Spinal cord (tissue), 10 donors: ENCODE measurements at places on chromosomes 4 and X. TPM values are rescaled to one million over a fixed set of nuclear protein-coding genes. Genes with fewer than 3 reads are reported as not detected.

- no peak for DNase-seq
Measured at GRCh38 chr4:171929477-171929876, 116.3 kb downstream of the GALNTL6 start.

DNA sequence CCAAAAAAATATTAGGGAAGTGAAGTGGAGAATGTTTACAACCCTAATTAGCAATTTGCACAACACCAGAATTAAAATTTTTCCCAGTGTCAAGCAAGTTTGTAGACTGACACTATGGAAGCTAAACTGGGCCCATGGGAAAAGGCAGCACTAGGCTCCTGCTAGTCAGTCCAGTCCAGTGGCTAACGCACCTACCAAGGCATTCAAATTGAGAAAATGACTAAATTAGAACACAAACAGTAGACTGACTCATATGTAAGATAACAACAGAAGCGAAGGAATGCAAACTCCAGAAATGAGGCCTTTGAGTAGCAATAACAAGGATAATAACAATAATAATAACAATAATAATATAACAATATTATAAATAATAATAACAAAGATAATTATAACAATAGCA is 90.7 kb downstream of the GRIA3 start:
- DNase-seq = no peak

- peak; percentile 69 for DNase-seq
Measured at GRCh38 chr4:168183717-168184571, 91.6 kb downstream of the ANXA10 start.

XPNPEP2 gene
- total RNA-seq = 4.1 TPM

DNA sequence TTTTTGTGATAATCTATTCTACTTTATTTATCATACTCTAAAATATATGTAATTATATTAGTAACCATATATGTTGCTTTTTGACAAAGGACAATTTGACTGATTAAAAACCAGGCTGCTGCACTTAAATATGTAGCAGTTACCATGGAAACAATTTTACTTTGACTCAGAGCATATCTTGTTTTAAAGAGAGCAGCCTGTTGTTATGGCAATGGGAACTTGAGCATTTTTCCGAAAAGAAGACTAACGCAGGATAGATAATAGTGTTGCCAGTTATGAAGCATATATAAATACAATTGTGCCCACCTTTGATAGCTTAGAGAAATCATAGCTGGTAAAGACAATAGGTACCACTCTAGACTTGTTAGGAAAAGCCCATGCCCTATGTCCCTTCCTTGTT is 283.0 kb downstream of the GASK1B start:
- peak; percentile 86 for DNase-seq

DNA sequence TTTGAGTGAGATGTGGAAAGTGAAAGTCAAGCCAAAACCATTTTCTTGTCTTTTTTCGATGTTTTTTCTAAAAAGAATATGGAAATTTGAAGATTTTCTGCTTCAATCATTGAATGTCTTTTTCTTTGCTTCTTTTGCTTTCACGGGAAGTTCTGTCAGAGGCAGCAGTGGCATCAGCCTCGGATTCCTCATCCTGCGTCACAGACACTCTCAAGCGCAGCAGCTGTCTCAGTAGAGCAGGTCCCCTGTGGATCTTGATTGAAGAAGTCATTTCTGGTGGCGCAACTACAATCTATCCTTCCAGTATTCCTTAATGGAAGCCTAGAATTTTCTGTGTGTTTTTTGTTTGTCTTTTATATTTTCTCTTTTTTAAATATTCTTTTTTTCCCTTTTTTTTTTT is 52.7 kb upstream of the NEIL3 start:
- no peak for DNase-seq

GRCh38 chr4:146478009-146478408 is 43.7 kb downstream of the SLC10A7 start:
- no peak for DNase-seq

EDA gene
- total RNA-seq = 6.5 TPM

DNA sequence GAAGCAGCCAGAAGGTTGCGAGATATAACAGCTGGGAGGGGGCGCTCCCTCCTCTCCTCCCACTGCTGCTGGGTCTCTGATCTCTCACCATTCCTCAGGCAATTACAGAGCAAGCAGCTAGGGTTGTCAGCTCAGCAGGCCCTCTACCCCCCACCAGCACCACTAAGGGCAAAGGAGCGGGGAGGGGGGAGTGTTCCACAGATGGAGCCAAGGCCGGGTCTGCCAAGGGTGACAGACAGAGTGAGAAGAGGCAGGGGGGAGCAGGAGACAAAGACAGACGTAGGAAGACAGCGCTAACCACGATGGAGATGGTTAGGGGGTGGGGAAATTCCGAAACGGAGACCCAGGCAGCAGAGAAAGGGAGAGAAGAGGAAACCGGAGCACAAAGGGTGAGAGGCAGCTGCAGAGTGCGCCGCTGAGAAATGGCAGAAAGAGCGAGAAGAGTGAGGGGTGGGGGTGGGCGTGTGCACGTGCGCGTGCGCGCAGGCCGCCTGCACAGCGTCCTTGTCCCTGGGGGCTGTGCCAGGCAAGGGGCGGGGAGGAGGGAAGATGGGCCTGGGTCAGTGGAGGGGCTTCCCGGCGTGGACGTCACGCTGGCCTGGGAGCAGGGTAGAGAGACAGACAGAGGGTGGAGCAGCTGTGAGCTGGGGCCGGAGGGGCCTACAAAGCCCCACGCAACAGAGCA is 6.9 kb downstream of the L1CAM start:
- peak; percentile 85 for DNase-seq

GRCh38 chr4:7393601-7394575 is 40.8 kb downstream of the PSAPL1 start:
- DNase-seq = no peak
